AG04449 (cell line): ENCODE measurements at places on chromosomes 3 and 15.

DNA sequence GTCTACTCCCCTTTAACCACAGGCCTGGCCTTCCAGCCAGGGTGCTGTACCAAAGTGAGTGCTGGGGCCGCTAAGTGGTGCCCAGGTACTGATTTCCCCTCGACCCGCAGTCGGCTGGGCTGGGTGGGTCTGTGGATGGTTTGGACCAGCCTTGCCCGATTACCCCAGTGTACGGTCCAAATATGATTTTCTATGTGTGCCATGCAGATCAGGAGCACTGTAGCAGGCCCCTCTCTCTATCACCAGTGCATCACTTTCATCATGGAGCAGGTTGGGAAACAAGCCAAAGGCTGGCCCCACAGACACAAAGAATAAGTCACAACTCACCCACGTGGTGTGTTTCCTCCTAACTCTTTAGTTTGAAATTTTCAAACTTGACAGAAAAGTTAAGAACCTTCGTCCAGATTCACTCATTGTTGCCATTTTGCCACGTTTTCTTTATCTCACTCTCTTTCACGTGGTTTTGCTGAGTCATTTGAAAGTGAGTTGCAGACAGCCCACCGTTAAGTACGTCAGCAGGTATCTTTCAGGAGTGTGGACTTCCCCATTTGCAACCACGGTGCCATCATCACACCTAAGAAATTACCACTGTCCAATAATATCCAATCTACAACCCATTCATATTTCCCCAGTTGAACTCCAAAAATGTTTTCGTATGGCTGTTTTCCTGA, 37.0 kb downstream of the ZNF710 start:
- no peak for DNase-seq

GRCh38 chr3:195807681-195808121, 4.0 kb downstream of the MUC4 start:
- no peak for DNase-seq

DNA sequence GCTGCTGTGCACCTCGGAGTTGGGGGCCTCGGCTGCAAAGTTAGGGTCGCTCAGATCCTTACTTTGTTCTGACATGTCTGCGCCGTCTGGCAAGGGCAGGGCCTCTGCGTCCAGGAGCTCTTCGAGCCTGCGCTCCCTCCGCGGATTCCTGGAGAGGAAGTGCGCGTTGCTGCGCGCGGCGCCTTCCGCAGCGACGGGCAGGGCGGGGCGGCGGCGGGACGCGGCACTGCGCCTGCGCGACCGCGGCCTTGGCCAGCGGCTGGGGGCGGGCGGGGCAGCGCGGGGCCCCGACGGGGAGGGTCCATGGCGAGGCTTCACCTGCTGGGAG, at the start of gene NDN:
Gene NDN (minus strand): TSS at position 163 of the 328 bp plus-strand sequence. CDS start 88 bp downstream, at position 75.
- DNase-seq = no peak

- DNase-seq = no peak
Measured at GRCh38 chr3:10505050-10505790, at the start of gene ATP2B2. ATP2B2 (minus strand) TSS chr3:10505586; CDS start chr3:10449543, 56,043 bp downstream.

GRCh38 chr3:100756441-100756840, 47.1 kb downstream of the TFG start:
- no peak for DNase-seq

GRCh38 chr3:130412991-130413560, 67.6 kb downstream of the COL6A5 start:
- no peak for DNase-seq

DNA sequence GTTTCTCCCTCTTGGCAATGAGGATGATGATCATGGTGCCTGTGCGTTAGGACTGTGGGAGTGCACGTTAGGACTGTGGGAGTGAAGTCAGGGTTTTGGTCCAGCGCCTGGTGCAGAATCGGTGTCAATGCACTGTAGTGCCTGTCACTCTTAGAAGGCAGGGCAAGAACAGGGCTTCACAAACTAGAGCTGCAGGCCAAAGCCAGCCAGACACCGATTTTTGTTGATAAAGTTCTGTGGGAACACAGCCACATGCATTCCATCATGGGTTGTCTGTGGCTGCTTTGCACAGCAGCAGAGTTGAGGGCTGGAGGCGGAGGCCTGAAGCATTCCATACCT, 32.6 kb upstream of the NR2C2 start:
- no peak for DNase-seq

DNA sequence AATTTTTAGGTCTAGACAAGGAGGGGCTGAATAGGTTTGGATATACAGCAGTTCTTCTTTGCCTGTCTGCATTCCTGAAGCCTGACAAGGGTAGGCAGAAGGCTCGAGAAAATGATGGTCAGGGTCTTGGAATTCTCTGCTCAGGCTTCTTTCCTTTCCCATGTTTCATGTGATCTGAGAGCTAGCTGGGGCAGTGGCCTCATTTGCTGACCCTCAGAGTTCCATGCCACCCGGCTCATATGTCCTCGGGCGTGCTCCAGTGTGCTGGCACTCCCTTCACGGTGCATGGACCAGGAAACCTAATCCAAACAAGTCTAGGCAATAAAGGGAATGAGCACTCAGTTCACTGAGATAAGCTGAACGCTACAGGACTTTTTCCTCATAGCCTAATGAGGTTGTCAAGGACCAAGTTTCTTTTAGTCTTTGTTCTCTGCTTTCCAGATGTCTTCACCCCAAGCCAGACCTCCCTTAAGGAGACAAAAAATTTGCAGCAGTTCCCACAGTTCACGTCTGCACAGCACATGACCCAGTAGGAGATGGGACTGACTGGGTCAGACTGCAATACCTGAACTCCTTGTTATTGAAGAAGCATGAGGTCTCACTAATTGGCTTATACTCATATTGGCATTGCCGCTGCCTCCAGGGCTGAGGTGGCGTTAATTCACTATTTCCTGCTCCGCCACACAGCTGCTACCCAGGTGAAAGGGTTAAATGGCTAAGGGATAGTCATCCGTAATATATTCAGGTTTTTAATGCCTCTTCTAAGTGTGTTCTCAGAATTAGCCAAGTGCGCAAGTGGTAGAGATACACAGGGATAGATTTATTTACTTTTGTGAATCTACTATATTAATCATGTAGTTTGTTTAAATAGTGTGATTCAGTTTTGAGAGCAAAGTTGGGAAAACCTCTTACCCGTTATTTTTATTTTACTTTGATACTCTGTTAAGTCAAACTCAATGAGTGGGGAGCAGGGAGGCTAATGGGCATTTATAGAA, 15.3 kb upstream of the RTP4 start:
- no peak for DNase-seq

GRCh38 chr15:49693498-49693897, 72.7 kb downstream of the DTWD1 start:
- no peak for DNase-seq

- DNase-seq = no peak
Measured at GRCh38 chr3:72437661-72438406, 410.4 kb downstream of the SHQ1 start.

DNA sequence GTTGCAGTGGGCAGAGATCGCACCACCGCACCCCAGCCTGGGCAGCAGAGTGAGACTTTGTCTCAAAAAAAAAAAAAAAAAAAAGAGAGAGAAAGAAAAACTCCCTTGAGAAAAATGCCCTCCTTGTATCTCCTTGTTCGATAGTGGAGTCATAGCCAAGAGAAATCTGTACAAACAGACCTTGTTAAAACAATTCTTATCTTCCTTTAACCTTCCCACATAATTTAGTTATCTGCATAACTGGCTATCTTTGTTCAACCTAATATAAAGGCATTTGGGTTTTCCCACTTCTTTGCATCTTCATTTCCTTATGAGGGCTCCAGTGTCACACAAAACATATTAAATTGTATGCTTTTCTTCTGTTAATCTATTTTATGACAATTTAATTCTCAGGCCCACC, 65.1 kb upstream of the ATP11B start:
- no peak for DNase-seq

GRCh38 chr3:108985844-108986243, 32.2 kb upstream of the GUCA1C start:
- no peak for DNase-seq

DNA sequence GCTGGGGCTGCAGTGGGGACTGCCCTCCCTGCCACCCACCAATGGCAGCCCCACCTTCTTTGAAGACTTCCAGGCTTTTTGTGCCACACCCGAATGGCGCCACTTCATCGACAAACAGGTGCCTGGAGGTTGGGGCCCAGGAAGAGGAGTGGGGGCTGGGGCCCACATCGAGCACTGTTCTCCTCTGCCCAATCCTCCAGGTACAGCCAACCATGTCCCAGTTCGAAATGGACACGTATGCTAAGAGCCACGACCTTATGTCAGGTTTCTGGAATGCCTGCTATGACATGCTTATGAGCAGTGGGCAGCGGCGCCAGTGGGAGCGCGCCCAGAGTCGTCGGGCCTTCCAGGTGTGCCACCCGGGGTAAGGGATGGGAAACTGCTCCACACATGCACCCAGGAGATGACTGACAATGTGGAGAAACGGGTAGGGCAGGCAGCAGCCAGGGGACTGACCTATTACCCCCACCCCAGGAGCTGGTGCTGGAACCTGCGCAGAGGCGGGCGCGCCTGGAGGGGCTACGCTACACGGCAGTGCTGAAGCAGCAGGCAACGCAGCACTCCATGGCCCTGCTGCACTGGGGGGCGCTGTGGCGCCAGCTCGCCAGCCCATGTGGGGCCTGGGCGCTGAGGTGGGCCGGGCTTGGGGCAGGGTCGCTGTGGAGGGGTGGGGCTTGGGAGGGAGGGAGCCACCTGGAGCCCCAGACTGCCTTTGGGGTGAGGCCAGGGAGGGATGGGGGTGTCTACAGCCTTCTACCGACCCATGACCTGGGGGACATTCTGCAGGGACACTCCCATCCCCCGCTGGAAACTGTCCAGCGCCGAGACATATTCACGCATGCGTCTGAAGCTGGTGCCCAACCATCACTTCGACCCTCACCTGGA, 22.9 kb downstream of the NBEAL2 start:
- DNase-seq = no peak
